Suprapubic skin (tissue), 4 donors: ENCODE measurements at places on chromosomes 6 and 20.

GRCh38 chr20:17480696-17481095 lies 50.5 kb downstream of the BFSP1 start:
- DNase-seq: no peak

DNA sequence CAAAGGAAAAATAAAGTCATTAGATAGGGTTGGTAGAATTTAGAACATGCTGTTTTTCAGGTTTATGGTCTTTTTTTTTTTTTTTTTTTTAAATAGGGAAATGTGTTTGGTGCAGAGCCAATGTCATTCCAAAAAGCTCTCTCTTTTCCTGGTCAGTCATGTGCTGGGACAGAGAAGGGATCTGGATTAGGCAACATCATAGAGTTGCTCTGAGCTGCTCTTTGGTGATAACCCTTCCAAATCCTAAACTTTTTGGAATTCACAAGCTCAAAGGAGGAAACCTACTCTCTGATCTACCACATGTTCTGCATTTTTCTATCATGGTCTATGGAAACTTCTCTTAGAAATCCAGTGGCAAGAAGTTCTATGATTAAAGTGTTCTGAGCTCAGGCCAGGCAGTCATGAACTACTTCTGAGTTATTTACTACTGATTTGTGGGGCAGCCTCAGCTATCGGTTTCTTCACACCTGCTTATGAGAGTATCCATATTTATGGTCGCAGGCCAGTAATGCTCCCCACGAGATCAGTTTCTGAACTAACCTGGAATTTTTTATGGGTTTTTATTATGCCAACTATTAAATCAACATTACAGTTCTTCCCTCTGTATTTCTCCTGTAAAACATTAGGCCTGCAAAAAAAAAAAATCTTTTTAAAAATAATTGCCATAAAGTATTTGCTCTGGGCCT lies 4.8 kb downstream of the EDN1 start:
- no peak for DNase-seq

- DNase-seq: no peak
Measured at GRCh38 chr6:127243501-127243900, 23.2 kb upstream of the RNF146 start.

DNA sequence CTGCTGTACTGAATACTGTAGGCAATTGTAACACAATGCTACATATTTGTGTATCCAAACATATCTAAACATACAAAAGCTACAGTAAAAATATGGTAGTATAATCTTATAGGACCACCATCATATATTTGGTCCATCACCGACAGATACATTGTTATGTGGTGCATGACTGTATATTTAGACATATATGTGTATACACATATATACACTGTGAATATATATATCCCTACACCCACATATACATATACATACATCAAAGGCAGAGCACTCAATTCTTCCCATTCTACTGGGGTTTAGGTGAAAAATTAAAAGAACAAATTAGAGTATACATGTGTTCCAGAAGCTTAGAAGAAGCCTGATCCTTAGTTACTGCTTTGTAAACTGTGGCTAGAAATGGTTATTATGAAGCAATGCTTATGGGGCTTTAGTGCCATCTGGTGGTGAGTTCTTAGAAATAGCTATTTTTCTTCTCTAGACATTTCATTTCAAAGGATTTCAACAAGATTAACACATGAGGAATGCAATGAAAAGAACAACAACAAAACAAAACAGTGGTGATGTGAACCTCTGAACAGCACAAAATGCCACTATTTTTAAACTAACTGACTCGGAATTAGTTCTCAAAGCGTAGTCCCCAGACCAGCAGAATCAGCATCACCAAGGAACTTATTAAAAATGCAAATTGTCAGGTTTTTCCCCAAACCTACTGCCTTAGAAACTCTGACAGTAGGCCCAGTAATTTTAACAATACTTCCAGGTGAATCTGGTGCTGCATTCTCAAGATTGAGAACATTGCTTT lies 38.0 kb downstream of the PKHD1 start:
- DNase-seq: no peak

GRCh38 chr6:16568128-16568527 lies 193.1 kb downstream of the ATXN1 start:
- no peak for DNase-seq

DNA sequence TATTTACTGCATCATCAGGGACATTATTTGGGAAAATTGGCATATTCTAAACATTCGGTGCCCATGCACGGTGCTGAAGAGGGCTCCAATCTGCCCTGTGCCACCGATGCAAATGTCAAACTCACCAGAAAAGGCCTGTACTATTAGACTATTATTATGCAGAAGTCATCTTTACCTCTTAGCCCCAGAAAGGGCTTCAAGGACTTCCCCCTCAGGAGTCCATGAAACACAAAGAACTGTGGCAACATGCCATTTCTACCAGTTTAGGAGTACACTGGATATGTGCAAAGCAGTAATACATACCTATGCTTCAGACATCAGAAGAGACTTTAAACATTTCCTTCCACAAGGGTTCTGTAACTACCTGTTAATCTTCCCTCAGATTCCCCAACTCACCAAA lies 8.6 kb downstream of the DIDO1 start:
- DNase-seq: peak; percentile 8

- no peak for DNase-seq
Measured at GRCh38 chr20:53224851-53225250, 252.7 kb downstream of the TSHZ2 start.

- no peak for DNase-seq
Measured at GRCh38 chr6:44829836-44830235, 442.3 kb downstream of the CDC5L start.

DNA sequence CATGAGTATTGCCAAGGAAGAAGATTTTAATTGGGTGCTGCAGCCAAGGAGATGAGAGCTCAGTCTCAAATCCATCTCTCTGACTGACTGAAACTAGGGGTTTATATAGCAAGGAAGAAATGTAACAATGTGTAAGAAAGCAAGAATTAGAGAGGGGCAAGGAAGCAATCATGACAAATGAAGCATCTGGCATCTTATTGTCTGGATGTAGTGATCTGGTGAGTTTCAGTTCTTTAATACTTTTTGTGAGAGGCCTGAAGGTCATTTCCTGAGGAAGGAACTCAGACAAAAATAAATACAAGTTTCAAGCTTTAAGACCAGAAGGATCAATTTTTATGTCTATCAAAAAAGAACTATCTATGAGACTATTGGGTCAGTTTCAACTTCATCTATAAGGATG lies 64.2 kb downstream of the HTR1E start:
- DNase-seq: no peak

GRCh38 chr20:55142932-55143331 lies 667.5 kb downstream of the DOK5 start:
- DNase-seq: no peak

- no peak for DNase-seq
Measured at GRCh38 chr20:10984294-10984693, 310.5 kb upstream of the JAG1 start.

DNA sequence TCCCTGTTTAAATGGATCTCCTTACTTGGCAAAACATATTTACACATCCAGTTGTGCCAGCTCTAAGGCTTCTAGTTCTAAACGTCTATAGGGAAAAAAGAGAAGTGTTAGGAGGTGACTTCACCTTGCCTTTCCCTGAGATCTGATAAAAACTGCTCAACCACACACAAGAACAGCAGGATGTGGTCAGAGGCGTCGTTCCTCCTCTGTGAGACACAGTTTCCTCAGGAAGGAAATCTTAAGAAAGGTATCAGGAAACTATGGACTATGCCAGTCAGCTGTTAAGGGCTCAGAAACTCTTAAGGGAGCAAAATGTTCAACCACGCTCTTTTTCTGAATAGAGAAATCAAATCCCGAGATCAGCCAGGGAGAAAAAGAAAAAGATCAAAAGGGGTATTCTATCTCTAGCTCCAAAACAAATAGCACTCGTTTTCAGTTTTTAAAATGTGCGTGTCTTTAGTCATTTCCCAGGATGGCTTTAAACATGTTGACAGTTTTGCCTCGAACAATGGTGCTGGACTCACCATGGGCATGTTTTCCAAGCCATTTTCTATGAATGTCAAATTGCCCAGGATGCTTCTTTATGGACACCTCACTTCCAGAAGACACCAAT lies 154.5 kb downstream of the HACE1 start:
- no peak for DNase-seq

DNA sequence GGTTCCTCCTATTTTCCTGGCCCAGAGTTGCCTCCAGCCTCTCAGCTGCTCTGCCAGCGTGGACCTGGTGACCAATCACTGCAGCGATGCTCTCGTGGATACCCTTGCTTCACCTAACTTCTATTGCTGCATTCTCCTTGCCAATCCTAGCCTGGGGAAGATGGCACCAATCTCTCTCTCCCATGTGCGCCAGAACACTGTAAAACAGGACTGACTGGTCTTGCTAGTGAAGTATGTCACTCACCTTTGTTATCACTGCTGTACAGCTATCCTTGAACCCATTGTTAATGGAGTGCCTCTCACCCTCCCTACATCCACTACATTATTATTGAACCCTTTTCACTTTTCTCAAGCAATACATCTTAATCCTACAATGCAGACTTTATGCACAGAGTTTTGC lies 80.1 kb downstream of the LYRM4 start:
- DNase-seq: no peak

DNA sequence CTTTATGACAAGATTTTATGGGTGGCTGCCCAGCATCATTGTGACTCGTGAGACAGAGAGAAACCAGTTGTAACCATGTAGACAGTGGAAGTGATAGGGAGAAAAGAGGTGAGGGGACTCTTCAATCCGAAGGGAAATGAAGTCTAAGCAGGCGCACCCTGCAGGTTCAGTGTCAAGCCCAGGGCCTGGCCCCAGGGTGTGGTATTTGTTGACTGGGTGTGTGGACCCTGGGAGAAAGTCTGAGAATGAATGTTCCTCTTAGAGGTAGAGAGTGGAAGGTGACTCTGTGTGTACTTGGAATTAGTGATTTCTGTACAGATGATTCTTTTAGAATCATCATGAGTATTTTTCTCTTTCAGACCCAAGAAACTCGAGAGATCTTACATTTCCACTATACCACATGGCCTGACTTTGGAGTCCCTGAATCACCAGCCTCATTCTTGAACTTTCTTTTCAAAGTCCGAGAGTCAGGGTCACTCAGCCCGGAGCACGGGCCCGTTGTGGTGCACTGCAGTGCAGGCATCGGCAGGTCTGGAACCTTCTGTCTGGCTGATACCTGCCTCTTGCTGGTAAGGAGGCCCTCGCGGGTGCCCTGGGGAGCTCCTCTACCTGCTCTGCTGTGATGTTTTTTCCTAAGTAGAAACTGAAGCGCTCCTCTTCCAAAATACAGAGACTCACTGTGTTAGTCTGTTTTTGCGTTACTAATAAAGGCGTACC lies 68.0 kb downstream of the PTPN1 start:
- DNase-seq: no peak

DNA sequence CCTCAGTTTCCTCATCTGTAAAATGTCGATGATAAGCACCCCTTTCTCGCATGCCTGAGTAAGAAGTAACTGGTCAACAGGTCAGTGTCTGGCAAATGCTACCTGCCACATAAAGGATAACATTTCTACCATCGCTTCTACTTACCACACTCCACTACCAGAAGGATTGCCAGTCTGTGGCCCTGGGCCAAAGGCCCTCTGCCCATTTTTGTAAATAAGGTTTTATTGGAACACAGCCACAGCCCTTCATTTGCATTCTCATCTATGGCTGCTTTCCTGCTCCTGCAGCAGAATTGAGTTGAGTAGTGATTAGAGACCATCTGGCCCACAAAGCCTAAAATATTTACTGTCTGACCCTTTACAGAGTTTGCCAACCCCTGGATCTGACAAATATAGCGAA lies 121.8 kb downstream of the TOX2 start:
- DNase-seq: no peak

- no peak for DNase-seq
Measured at GRCh38 chr6:166032366-166033200, 135.1 kb downstream of the TBXT start.

- DNase-seq: no peak
Measured at GRCh38 chr6:3347826-3348225, 89.1 kb downstream of the PSMG4 start.

- no peak for DNase-seq
Measured at GRCh38 chr20:43913291-43914025, 1.2 kb upstream of the TOX2 start.

DNA sequence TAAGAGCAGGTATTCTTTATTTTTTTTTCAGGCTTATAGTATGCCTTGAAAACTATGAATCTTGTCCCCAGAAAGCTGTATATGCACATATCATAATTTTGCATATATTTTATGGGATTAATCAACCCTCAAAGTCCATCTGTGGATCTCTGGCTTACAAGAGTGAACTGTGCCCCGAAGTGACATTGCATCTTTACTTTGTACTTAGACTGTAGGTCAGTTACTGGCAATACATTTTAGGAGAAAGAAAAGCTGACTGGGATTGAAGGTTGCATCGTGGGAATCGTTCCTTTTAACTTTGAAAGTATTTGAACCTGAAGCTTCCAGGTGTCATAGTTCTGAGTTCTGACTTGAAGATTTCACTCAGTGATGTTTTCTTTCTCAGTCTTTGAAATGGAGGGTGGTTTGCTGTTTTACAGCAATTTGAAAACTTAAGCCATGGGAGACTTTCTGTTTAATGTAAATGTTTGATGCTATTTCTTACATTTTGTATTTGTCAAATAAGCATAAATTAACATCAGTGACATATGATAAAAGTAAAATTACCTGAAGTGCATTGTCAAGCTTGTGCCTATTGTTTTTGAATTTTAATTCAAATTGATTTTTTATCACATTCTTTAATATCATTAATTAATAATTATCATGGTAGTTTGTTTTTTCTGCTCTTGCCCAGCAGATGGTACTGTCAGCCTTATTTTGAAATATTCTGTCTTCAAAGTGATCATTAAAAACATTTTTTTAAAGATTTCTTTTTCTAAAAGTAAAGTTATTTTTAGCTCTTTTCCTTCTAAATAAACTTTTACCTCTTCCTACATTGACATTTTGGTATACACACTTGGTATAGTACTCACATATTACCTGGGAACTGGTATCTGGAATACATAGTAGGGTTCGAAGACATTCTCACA lies 29.0 kb downstream of the L3MBTL3 start:
- no peak for DNase-seq

DNA sequence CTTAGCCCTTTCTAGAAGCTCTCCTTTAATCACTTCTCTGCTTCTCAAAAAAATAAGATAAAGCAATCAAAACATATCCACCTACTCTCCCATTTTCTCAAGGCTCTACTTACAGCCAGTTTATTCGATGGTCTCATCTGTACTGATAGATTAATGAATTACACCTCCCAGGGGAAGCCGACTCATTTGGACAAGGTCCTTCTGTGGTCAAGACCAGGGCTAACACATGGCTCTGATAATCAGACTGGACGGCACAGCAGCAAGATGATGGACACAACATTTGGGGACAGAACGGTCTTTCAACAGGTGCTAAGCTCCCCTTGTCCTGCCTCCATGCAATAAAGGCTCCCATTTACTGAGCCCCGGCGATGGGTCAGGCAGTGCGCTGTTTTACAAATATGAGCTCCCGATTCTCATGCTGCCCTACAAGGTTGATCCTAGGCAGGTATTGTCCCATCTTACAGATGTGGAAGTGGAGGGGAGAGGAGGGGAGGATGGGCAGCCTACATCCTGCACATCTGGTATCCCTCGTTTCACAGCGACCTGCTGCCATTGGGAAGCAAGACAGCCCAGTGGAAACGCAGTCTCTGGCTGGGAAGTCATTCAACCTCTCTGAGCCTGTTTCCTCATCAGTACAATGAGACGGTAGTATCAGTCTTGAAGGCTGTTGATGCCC lies 15.7 kb downstream of the CPNE5 start:
- DNase-seq: no peak
